ENCODE measurements at places on chromosomes 13 and 19.

DNA sequence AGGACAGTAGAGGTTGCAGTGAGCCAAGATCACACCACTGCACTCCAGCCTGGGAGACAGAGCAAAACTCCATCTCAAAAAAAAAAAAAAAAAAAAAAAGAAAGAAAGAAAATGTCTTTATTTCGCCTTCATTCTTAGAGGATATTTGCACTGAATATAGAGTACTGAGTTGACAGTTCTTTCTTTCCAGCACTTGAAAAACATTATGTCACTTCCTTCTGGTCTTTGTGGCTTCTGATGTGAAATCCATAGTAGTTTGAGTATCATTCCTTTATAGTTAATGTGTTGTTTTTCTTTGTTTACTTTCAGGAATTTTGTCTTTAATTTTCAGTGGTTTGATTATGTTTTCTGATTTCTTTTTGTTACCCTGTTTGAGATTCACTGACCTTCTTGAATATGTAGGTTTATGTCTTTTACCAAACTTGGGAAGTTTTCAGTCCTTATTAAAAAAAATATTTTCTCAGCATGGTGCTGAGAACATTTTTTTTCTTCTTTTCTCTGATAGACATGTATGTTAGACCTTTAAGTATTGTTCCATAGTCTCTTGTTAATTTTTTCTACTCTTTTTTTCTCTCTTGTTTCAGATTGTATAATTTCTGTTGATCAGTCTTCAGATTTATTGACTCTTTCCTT is 50.1 kb downstream of the PCCA start:
- DNase-seq = no peak

DNA sequence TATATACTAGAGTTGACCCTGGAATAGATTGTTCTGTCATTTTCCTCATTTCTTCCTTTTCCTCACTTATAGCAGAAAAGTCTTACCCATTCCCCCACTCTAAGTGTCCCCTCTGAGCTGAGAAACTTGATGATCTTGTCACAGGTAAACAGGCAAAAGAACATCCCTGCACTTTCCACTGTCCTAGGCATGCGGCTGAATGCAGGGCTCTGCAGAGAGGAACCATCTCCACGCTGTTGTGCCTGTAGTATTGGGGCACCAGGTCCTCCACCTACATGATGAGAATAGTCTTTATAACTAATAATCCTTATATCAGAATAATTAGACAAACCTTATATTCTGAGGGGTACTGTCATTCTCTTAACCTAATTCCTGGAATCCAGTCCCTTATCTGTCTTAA is 211.3 kb downstream of the RBM26 start:
- DNase-seq = no peak

DNA sequence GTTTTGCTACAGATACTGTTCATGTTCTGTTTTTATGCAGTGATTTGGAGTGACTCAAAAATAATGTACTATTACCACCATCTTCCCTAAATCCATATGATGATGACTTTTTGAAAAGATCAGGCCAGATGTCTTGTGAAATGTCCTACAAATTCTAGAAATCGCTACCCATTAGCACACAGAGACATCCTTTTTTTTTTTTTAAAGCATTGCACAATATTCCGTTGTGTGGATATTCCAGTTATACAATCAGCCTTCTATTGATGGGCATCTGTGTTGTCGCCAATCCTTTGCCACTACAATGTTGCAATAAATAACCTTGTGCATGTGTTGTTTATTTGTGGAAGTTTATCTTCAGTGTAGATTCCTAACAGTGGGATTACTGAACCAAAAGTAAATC is 24.5 kb downstream of the ZDHHC20 start:
- DNase-seq = no peak

DNA sequence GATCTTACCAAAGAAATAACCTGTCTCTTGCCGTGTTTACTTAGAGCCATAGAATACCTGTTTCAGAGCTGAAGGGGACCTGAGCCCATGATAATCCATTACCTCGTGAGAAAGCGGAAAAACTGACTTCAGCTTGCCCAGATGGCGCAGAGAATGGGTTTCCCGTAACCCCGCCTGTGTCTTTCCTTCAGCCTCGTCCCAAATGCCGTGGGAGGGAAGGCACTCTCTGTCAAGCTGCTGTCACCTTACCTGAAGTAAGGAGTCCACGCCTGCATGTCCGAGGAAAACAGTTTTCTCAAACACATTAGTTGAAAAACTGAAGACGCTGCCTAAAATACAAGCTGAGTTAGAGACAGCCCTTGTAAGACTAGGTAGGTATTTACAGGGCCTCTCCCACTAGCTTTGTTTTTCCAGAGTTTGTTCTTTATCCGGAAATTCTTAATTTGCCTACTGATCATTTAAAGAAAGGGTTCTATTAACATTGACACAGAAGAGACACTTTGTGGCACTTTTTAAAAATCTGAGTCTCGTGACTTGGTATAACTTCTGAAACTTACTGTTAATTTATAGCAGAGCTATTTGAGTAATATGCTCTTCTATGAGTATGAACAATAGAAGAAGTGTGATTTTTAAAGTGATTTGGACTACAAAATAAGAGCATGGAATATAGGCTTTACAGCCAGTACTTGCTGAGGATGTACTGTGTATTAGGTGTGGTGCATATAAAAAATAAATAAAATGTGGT is 1.3 kb upstream of the INTS6 start:
- DNase-seq = peak; percentile 8

GRCh38 chr13:103931885-103932284 is 865.7 kb upstream of the SLC10A2 start:
- DNase-seq = no peak

GRCh38 chr19:2770055-2771013 is 12.7 kb downstream of the SGTA start:
- no peak for DNase-seq

DNA sequence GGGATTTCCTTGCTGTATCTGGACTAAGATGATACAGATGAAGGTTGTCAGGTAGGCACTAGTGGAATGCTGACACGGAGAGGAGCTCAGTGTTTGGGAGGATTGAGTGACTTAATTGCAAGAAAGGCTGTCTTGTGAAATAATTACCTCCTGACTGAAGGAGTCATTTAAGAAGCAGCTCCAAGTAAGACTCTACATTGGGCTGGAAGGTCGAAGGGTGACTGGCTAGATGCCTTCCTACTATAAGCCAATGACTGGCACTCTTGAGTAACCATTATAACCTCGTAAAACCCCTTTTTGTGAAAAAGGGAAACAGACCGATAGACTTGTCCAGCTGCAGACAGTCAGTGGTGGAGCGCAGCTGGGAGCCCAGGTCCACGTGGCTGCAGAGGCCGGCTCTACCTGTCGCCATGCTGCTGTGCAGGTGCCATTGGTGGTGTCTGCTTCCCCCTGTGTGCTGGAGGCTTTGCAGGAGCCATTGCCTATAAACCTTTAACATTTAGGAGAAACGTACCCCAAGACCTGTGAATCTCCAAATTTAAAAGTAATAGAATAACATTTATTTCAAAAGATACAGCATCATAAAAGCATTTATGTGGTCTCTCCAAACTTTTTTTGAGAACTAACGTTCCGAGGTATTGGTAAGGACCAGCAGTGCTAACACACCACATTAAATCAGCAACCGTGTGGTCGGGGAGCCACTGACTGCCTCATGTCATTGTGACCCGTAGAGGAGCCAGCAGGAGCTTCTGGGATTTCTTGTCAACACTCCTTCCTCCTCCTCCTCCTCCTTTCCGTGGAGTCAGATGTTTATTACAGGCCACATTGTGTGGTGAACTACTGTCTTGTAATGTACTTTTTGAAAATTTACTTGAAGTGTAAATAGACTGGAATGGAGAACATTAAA is 80.4 kb upstream of the TEX29 start:
- no peak for DNase-seq

DNA sequence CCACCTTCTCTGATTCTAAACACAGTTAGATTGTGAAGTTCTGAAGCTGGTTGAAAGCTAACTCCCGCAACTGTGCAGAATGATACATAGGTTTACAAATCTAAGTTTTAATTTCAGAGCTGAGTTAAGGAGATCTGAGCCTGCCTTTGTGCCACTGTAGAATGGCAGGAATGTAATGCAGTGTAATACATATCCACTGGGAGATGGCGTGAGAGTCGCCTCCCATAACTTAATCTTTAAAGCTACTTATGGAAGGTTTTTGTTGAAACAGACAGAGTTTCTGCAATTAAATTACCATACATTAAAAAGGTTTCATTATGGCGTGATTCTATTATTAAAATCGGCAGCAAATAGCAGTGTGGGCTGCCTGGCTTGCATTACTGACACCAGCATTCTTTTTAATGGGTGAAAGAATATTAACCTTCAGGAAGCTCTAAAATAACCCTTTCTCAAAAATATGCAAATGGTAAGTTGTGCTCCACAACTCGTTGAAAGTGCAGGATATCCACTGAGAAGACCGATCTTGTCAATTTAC is 257.4 kb downstream of the OLFM4 start:
- no peak for DNase-seq

- no peak for DNase-seq
Observed at GRCh38 chr13:112251930-112252585, 124.1 kb upstream of the SPACA7 start.

GRCh38 chr19:55539090-55539984 is 2.4 kb upstream of the SBK2 start:
- no peak for DNase-seq

- DNase-seq = no peak
Observed at GRCh38 chr19:47661611-47662010, 51.6 kb upstream of the EHD2 start.

- no peak for DNase-seq
Observed at GRCh38 chr13:46655377-46656180, 102.6 kb downstream of the LRCH1 start.

DNA sequence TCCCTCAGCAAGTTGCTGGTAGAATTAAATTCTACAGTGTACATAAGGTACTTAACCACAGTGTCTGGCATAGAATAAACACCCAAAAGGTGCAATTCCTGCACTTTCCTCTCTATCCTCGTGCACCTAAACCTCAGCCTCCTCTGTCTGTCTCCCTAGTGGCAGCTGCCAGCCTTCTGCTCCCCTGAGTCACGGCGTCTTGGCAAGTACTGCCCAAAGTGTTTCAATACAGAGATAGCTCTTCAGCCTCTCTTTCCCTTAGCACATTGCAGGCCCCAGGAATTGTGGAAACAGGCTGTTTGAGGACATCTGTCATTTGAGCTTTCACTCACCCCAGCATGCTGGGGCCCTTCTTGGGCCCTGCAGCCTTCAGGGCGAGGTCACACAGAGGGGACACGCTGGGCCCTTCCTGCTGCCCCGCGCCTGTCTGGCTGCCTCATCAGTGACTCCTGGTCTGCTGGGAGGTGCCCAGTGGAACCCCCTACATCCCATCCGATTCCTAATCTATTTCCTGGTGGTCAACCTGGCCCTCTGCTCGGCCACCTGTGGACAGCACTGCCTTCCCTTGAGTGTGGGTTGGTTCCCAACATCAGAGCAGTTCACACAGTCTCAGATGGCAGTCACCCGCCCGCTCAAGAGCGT is 19.3 kb downstream of the COL4A2 start:
- DNase-seq = no peak

DNA sequence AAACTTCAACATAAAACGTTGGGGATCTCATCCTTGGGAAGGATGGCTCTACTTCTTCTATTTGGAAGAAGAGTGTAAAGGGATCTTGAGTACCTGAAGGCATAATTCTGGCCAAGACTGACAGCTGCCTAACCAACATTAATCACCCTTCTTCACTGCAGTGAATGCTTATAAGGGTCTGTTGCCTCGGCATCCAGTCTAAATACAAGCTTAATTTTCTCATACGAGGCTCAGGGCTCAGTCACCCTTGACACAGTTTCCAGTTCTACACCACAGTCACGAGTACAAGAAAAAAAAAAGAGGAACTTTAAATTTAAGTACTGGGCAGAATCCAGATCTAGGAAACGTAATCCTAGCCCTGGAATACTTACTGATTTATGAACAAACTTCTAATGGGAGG is 9.0 kb downstream of the FPR3 start:
- no peak for DNase-seq

- no peak for DNase-seq
Observed at GRCh38 chr19:40567040-40567749, 9.5 kb upstream of the SHKBP1 start.

DNA sequence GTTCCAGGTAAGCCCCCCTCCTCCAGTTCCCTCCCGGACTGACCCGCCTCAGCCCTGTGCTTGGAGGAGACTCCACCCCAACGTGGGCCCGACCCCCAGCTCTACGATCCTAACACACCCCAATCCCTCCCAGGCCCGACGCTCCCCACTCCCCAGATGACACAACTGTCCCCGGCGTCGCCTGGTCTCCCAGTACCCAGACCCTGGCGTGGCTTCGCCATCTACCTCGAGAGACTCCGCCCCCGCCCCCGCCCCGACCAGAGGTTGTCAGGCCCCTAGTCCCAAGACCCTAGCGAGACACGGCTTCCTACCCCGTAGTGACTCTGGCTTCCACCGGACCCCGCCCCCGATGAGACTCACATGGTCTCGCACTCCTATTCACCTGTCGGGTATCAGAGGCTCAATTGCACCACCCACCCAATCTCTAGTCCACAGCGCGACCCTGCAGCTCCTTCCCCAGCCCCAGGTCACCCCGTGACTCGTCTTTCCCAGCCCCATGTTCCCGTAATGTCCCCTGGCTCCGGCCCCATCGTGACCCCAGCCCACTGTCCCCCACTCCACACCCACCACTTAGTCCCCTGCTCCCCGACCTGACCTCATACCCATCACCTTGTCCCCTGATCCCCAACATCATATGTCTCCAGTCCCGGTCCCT is 2.9 kb downstream of the CD37 start:
- DNase-seq = no peak

- DNase-seq = peak; percentile 65
Observed at GRCh38 chr19:1942078-1942933, 1.3 kb downstream of the CSNK1G2 start.

DNA sequence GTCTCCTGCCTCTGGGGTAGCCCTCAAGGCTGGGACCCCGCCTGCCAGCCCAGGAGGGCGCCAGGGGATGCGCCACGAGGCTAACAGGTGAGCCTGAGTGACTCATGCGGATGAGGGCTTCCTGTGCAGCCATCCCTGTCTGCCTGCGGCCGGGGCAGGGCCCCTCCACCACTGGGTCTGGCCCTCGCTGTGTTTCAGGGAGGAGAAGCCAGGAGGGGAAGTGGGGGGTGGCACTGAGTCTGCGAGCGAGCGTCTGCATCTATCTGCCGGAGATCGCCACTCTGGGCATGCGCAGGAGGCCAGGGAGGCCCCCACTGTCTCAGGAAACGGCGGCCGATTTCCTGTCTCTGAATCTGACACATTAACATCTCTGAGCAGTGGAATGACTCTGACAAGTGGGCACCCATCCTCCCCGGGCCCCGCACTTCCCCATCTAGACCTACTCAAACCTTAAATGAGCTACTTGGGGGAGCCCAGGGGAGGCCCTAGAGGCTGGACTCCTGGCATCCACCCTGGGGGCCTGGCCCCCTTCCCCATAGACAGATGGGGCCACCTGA is 19.7 kb downstream of the RFX1 start:
- peak; percentile 98 for DNase-seq
